ENCODE measurements at places on chromosomes 1 and 21.

- no peak for DNase-seq
These were observed 346.2 kb downstream of the BARHL2 start for GRCh38 chr1:90370686-90371447.

GRCh38 chr21:43269957-43270705 is 101.3 kb downstream of the CRYAA start:
- DNase-seq, result no peak

GRCh38 chr1:205042911-205043806 is at the start of gene CNTN2:
CNTN2 (plus strand) TSS chr1:205043212; CDS start chr1:205053186, 9,974 bp downstream.
- DNase-seq, result no peak

- DNase-seq, result no peak
These were observed 5.2 kb upstream of the PIGC start for GRCh38 chr1:172448995-172449584.

DNA sequence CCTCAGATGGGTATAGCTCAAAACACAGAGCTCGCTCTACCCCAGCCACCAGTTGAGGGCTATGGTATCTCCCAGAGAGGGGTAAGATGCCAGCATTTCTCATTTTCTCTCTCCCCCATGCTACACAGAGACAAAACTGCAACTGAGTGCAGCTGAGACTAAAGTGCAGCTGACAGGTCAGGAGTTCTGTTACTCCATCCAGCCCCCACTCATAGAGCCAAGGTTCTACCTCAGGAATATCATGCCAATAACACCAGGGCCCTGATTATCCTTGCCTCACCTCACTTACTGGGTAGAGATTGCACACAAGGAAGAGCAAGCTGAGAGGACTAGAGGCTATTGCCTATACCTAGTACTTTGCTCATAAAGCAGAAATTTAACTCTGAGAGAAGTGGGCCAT is 34.6 kb downstream of the DPYD start:
- DNase-seq, result no peak

DNA sequence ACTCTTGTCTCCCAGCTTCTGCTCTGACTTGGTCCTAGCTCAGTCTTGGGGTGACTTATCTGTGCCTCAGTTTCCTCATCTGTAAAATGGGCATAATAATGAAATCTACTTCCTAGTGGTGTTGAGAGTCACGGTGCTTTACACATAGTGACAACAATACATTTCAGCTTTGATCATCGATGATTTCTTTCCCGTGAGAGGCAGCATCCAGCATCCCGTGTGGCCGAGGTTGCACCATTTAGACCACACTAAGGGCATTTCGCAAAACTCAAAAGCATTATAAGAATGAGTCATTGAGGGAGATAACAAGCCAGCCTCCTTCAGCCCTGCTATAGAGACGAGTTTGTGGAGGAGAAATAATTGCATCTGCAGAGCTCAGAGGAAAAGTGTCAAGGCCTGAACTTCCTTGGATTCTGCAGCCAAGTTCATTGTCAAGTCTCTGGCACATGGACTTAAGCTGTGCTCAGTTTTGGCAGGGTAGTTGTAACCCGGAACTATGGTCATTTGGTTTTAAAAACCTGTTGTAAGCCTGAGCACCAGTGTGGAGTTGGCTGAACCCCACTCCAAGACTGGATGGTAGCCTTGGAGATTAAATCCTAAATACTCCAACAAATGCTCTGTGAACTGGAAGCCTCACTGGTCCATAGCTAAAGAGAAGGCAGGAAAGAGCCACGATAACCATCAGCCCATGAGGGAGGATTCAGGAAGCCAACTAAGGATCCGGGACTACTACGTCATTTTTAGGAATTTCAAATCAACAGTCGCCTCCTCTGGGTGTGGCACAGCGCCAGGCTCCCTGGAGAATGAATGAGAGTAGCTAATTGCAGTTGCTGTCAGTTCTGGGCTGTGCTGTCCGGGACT is 64.2 kb downstream of the TCP10L start:
- peak; percentile 56 for DNase-seq

DNA sequence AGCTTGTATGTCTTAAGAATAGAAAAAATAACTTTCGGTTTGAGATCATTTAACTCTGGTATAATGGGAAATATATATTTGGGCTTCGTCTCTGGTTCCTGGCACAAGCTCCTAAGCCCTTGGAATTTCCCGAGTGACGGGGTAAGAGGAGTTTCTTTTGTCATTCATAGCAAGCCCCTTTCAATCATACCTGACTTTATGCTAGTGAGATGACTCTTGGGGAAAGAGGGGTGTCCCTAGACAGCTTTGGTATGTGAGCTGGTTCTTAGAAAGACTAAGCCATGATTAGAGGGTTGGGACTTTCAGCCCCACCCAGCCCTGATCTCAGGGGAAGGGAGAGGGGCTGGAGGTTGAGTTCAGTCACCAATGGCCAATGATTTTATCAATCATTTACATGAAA is 13.9 kb upstream of the MTARC1 start:
- no peak for DNase-seq
